ENCODE measurements at places on chromosomes 1 and 21.
A peak's percentile ranks its signal among the peaks of the same experiment; 100 is the strongest.

- peak; percentile 82 for DNase-seq
Observed at GRCh38 chr1:67760030-67760821, 73.0 kb downstream of the GNG12 start.

DNA sequence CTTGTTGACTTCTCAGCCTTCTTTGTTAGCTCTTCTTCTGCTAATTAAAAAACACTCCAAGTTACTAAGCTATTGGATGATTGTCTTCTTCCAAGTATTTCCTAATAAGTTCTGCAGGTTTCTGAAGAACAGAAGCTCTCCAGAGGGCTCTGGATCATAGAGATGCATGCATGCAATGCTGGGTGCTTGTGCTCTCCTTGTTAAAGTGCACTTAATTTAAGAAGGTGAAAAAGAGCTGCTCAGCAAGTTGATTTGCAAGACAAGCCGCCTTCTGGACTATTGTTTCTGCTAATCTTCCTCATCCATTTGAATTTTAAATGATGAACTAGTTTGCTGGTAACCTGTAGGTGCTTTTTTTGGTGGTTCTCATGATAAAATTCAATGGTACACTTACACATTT, 16.1 kb downstream of the RRP15 start:
- no peak for DNase-seq

DNA sequence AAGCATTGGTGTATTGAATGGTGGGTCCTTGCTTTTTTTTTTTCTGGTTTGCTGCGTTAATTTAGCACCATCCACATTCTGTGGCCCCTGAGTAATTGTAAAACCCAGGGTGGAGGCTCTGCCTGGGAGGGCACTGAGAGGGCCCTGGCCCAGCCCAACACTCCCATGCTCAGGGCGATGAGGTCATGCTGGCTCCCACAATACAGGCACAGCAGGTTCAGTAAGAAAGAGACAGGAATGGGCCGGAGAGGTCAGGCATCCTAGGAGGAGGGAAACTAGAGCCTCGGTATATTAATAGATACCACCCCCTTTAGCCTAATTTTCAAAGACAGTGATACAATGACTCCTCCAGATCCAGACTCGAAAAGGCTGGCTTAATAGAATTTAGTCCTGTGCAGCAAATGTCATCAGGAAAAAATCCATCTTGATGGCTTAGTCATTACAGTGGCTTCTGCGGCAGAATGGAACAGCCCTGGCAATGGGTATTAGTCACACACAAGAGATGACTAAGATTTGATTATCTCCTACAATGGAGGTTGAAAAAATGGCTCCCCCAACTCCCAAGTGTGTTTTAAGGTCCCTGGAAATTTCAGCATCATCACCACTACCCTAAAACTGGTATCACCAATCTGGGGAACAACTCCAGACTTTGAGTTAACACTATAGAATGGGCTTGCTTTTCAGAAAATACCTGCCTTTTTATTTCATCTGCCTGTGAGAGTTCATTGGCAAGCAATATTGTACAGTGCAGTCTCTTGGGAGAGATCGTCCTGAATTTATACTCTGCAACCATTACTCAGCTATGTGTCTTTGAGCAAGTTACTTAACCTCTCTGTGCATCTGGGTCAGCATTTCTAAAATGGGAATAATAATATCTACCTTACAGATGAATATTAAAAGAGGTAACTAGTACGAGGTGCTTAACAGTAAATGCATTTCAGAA, 43.9 kb upstream of the LYST start:
- DNase-seq = peak; percentile 93

GRCh38 chr21:41895643-41896493, 16.7 kb upstream of the PRDM15 start:
- no peak for DNase-seq

GRCh38 chr1:230599926-230600656, 42.2 kb upstream of the COG2 start:
- no peak for DNase-seq

DNA sequence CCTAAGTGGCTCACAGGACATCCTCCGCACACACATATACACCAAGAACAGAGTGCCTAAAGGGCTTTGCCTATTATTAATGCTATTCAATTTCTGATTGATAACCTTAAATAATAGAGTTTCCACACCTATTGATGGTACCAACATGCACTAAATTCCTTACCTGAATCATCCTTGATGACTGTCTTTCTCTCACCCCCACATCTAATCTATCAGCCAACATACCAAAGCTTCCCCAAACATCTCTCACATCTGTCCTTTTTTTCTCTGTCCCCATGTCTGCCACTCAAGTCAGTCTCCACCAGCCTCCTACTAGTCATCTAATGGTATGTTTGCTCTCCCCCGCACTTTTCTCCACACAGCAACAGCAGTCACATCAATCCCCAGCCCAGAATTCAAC, 174.4 kb downstream of the DSCAM start:
- DNase-seq = no peak

DNA sequence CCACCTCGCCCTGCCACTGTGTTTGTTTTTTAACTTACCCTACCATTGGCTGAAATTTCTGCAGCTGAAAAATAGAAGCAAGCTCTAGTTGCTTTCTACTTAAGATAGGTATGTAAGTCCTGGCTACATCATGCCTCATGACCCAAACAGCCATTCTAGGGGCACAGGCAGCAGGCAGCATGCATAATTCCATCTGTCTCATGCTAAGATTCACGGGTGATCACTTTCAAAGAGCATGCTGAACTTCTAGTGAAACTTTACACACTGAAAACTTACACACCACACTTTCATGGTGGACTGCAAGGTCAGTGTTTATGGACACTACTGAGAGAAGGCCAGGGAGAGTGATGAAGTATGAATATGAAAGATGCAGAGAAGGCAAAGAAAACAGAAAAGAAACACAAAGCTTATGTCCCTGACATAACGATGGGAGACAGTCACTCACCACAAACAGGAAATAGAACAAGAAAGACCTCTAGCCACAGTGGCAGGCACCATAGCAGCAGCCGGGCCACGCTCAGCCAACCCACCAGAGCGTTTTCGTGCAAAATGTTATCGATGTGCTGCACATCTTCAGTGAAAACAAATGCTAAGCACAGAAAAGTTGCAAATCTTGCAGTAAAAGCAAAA, 102.3 kb upstream of the TIAM1 start:
- DNase-seq = no peak

DNA sequence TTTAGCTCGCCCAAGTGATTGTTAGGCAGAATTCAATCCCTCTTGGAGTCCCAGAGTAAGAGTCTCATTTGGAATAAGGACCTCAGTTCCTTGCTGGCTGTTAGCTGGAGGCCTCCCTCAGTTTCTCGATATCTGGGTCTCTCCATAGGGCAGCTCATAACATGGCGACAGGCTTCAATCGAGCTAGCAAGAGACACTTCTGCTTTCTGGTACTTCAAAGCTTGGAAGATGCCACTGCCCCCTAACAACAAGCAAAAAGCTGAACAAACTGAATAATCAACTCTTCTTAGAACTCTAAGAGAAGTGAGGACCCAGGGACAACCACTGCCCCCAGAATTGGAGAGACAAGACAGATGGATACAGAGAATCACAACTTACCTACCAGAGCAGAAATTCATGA, 86.2 kb downstream of the TEX35 start:
- DNase-seq = no peak

GRCh38 chr1:18668750-18669404, 38.2 kb downstream of the PAX7 start:
- peak; percentile 4 for DNase-seq

- no peak for DNase-seq
Observed at GRCh38 chr1:62774971-62775595, 8.8 kb upstream of the ATG4C start.

DNA sequence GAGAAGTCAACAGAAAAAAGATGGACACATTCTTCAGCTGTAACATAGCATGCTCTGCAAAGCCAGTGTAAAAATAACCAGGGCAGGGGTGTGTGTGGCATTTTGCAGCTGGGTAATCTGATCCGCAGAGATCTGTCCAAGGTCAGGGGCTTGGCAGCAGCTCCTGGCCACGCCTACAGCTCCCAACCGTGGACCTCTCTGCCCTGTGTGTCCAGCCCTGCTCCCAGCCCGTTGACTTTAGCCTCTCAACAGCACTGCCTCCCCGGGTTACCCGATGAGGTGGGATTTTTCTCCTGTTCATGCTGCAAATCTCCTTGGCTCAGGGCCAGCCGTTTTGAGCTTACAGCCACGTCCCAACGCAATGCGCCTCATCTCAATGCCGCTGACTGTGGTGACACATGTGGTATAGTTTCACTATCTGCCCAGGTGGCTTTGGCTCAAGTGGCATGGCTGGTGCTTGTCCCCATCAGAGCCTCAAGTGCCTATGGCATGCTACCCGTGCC, 68.1 kb downstream of the VWA5B1 start:
- peak; percentile 49 for DNase-seq

DNA sequence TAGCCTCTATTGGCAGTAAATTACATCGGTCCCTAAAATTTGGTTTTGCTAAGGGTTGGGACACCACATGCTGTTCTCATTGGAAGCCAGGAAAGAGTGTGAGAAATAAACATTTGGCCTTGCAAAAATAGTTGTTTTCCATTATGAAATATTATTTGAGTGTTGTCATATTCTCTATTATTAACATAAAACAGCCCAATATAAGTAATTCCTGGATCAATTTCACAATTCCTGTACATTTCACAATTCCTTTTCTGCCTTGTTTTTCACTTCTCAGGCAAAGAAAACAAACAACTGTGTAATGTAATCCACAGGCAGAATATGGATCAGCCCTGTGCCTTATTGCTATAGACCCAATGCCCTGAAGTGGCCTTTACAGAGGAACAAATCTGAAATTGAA, 40.5 kb downstream of the C1orf87 start:
- DNase-seq = no peak

- no peak for DNase-seq
Observed at GRCh38 chr1:231869364-231869763, 242.8 kb downstream of the DISC1 start.

- DNase-seq = no peak
Observed at GRCh38 chr1:197313713-197314112, 45.7 kb downstream of the CRB1 start.

DNA sequence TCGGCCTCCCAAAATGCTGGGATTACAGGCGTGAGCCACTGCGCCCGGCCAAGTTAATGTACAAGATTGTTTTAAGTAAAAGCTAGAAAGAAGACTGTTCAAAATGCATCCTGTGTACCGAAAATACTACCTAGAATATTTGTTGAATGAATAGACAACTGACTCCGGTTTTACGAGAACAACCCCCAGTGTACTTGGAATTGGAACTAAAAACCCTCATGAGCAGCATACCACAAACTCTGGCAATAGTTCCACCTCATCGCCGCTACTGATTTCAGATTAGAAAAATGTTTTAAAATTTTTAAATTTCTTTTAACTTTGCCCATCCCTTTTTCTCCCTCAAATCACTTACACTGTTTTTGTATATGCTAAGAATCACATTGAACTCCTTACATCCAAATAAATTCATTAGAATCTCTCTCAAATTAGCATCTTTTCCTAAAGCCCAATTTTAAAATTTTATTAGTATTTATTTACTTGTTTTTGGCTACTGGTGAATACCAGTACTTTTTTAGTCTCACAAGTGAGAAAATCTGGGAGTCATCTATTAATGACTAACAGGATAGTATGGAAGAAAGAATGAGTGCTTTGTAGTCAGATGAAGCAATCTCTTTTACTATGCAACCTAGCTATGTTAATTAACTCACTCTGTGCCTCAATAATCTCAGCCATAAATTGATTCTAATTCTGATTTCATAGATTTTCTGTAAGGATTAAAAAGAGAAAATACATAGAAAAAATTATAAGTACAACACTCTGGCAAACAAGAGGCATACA, 95.1 kb downstream of the GPATCH2 start:
- DNase-seq = no peak

DNA sequence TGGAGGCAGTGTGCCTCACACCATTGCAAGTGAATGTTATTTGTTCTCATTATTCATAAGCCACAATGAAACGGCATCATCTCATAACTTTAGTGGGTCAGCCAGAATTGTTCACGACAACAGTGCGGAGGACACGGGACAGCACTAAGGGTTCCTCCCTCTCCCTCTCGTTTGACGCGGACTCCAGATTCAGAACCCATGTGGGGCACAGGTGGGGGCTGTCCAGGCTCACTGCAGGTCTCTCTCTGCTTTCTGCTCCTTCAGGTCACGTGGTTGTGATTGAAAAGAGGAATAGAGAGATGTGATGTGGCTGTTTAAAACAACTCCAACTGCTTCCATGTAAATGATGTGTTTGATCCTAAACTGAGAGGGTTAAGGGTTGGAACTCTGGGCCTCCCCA, 13.5 kb downstream of the RUNX1 start:
- no peak for DNase-seq

- DNase-seq = no peak
Observed at GRCh38 chr1:9787702-9788101, 36.1 kb downstream of the CLSTN1 start.

GRCh38 chr1:85427849-85428248, 37.1 kb downstream of the DDAH1 start:
- no peak for DNase-seq

DNA sequence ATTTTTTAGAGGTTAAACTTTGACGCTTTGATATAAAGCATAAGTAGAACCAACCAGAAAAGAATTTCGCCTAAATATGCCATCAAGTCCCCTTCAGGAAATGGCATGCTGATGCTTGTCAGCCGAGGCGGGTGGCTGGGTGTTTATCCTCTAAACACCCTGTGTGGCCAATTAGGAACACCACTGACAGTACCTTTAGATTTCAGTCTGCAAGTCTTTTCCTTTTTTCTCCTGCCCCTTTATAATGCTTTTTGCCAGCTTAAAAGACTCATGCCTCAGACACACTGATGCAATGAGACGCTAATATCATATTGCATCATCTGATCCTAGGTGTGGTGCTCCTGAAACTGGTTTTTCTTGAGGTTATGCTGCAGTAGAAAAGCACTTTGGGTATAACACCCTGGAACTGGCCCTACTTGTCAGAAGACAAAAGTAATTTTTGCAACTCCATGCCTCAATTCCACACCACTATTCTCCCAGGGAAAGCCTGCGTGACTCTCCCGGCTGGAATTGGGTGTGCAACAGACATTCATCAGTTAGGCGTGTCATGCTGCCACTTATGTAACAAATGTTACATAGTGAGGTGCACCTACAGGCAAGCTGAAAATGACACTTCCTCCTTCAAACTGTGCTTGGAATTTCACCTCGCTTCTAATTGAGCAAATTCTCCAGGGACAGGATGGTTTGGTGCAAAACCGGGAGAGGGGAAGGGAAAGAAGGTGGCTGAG, 2.0 kb upstream of the RCC2 start:
- peak; percentile 61 for DNase-seq

DNA sequence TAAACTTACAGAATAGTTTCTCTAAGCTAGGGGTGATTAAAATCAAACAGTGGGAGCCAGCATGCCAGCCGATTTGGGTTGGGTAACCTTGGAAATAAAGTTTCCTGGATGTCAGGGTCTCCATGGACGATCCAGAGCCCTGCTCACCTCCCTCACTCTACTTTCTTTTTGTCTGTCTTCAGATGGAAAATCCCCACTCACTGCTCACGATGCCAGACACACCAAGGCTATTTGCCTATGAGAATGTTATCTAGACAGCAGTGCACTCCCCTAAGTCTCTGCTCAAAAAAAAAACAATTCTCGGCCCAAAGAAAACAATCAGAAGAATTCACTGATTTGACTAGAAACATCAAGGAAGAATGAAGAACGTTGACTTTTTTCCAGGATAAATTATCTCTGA, 13.9 kb downstream of the SLAMF7 start:
- no peak for DNase-seq

All from NCI-H69 (cell line).